ENCODE measurements at places on chromosomes 1 and 21.

DNA sequence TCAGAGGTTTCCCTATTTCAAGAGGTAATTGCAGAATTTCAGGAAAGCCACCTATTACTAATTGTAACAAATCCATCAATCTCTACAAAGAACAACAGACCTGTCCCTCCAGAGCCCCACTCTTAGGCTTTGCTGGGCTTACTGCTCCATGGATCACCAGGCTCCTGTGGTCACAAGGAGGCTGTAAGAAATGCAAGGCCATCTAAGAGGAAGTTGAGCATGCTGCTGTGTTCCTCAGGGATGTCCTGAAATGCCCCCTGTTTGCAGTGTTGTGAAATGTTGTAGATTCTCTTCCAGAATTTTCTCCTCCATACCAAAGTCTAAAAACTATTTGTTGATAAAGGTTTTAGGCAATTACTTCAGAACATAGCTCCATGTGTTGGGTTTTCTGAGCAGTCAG lies 24.4 kb upstream of the DUSP23 start:
- DNase-seq: no peak

- peak; percentile 88 for DNase-seq
Observed at GRCh38 chr1:121519042-121519755, 334.4 kb downstream of the SRGAP2C start.

DNA sequence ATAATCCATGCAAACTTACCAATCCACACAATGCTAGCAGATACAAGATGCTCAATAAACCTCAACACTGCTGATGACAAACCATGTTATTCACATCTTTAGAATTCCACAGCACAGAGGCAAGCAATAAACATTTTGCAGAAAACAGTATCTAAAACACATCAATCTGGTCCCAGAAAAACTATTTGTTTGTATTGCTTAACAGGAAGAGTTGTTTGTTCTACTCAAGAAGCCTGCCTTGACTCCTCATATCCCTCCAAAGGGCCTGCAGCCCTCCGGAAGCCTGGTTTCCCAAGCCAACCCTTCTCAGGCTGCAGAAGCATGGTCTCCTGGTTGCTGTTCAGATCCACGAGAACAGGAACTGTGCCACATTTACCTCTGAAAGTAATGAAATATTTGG lies 139.7 kb downstream of the RERE start:
- no peak for DNase-seq

GRCh38 chr1:245654460-245655050 lies 499.8 kb downstream of the KIF26B start:
- DNase-seq: no peak

All from activated T-cell treated with anti-CD3 and anti-CD28 coated beads, Interleukin-2, amount 50 U/mL, for 72 hours (primary cell).